Activated T-cell treated with anti-CD3 and anti-CD28 coated beads for 48 hours (primary cell): ENCODE measurements at places on chromosomes 4 and X.

DNA sequence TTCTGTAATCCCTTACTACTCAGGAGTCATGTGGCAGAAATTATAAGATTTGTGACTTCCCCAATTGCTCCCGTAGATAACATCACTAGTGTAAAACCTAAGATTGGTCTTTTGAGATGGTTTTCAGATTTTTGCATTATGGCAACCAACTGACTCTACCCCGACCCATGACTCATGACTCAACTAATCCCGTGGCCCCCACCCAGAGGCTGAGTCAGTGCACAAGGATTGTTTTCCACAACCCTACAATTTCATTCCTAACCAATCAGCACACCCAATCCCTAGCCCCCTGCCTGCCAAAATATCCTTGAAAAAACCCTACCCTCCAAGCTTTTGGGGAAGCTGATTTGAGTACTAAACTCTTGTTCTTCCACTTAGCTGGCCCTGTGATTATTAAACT is 109.4 kb upstream of the FAM9C start:
- DNase-seq, result no peak

- DNase-seq, result no peak
Observed at GRCh38 chr4:1027915-1028238, 16.5 kb downstream of the FGFRL1 start.

GRCh38 chrX:82748906-82749505 is 759.1 kb upstream of the POU3F4 start:
- no peak for DNase-seq

- DNase-seq, result no peak
Observed at GRCh38 chr4:174332741-174333493, 49.2 kb downstream of the CEP44 start.

GRCh38 chr4:188372829-188373228 is 233.6 kb downstream of the TRIML1 start:
- no peak for DNase-seq

DNA sequence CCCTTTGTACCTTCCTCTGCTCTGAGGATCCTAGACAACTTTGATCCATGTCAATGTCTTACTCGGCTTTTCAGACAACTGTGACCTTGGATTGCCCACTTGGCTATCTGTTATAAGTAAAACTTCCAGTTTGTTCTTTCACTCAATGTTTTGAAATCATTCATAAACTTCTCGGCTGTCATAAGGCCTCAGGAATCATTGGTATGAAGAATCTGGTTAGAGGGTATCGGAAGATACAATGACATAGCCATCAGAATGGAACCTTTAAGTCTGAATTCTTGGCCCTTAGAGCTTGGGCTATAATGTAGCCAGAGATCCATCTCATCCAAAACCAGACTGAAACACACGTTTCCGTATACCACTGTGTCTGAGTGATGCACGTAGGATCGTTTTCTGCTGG is 59.0 kb upstream of the WDR1 start:
- no peak for DNase-seq

GRCh38 chrX:84729809-84730208 is 227.6 kb upstream of the HDX start:
- no peak for DNase-seq

DNA sequence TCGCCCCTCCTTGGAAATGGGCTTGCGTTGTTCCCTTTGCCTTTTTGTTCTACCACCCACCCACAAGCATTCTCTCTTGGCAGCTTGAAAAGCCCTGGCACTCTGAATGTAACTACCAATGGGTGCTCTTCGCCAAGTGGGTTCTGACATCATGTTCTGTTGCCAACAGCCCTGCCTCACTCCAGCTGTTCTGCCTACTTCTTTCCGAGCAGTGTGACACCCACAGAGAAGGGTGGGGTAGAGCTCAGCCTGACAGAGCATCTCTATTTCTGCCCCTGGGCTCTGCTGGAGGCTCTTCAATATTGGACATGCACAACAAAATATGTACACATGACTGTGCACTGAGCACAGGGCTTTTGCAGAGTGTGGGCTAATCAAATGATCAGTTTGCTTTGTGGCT is 15.6 kb upstream of the EXOSC9 start:
- DNase-seq, result no peak

- DNase-seq, result no peak
Observed at GRCh38 chr4:155995069-155995468, 41.4 kb upstream of the CTSO start.

DNA sequence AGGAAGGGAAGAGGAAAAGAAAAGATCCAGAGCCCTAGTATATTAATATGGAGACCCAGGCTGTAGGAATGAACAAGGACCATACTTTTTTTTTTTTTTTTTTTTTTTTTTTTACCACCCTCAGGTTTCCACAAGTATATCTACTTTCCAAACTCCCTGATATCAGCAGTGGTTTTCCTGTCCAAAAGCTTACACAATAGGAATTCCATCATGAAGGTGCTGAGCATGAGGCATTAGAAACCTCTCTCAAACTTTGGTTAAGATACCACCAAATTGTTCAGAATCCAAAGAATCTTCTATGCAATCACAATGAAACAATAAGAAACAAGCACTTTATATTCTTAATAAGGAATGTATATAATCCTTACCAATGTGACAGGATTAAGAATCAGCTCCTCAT is 26.5 kb downstream of the RPS6KA3 start:
- no peak for DNase-seq

DNA sequence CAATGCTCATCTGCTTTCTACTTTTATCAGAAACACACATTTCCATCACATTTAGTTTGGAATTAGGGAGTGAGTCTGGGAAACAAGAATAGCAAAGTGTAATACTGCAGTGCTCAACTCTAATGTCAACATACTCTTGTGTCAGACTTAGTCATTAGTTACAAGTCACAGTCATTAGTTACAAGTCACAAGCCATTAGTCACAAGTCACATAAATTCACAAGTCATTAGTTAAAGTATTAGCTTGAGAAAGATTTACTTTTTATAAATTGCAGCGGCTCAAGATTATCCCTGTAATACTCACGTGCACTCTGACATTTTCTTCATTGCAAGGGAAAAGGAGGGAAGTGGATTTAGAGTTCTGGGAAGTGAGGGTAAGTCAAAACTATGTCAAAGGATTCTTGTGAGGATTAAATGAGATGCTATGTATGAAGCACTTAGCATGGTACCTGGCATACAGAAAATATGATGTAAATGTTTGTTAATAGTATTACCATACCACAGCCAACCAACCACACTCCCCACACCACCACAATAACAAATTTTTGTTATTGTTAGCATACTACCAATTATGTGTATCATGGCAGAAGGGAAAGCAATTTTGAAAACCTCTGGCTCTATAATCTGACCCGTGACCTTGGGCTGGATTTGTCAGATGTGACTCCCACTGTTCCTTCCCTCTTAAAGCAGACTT is 116.6 kb downstream of the ARHGAP24 start:
- no peak for DNase-seq

DNA sequence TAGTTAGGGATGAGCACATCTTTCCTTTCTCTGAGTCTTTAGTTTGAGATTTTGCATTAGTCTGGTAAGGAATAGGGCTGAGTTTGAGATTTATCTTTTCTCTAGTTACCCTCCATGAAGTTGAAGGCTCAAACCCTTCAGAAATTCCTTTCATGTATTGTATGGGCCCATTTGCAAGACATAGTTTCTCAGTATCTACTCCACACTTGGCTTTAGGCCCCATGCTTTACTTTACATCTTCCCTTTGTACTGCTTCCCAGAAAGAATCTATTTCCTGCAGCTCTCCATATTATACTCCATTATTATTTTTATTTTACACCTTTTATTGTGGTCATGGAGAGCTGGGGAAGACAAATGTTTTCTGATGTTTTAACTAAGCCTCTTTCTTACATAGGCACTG is 1038.2 kb downstream of the TECRL start:
- no peak for DNase-seq

GRCh38 chr4:60948008-60948407 is 252.1 kb upstream of the ADGRL3 start:
- DNase-seq, result no peak

DNA sequence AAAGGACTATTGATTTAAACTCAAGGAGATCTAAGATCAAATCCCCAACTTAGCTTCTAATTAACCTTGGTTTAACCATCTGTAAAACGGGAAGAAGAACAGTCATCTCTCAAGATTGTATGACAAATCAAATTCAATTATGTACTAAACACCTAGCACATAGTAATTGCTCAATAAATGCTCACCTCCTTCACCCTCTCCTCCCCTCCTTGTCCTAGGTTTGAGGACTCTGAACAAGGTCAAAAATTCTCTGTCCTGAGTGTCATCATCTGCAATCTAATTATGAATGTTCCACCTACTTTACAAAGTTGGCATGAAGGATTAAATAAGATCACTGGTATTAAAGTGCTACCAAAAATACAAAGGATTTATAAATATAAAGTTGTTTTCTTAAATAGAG is 320.1 kb upstream of the PPARGC1A start:
- DNase-seq, result no peak

- DNase-seq, result no peak
Observed at GRCh38 chr4:24560868-24561368, 23.4 kb downstream of the DHX15 start.

GRCh38 chr4:187668526-187669082 is 327.0 kb upstream of the ZFP42 start:
- DNase-seq, result no peak

GRCh38 chr4:15320121-15320678 is 107.6 kb upstream of the C1QTNF7 start:
- no peak for DNase-seq

DNA sequence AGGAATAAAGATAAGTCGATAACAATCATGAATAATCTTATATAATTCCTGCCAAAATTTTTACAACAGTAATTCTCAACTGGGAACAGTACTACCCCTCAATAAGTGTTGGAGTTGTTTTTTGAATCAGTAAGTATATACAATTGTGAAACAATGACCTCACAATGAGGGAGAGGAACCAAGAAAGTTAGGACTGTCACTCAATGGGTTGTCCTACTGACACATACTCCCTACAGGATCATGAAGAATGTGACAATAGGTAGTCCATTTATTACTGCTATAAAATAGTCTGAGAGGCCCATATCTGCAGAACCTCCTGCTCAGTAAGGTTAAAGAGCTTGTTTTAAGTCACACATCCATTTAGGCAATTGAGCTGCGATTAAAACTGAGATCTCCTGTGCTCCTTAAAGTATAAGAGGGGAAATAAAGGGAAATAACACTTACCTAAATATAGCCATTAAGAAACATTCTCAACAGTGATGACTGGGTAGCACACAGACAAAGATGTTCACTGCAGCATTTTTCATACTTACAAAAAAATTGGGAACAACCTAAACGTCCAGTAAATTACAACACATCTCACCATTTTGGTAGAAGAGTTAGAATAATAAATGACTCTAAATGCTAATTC is 26.2 kb downstream of the FBXW7 start:
- no peak for DNase-seq

DNA sequence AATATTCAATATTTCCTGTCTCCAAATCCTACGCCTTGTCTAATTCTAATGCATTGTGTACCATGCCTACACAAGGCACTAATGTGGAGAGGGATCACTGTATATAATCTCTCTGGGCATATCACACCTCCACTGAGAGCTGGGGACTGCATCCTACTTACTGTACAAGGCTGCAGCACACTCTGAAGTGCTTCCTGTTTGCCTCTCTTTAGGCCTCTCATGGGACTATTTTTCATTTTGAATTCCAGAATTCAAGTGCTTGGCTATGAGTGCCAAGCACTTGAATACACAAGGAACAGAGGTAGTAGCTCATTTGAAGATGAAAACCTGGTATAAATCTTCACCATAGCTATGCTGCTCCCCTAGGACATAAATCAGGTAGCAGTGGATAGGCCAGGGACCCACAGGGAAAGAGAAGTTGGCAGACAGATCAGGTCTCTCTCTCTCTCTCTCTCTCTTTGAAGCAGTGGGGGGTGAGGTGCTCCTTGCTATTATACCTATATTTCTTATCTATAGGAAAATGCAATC is 229.7 kb upstream of the MBNL3 start:
- no peak for DNase-seq

- no peak for DNase-seq
Observed at GRCh38 chrX:8273451-8273895, 102.4 kb upstream of the VCX2 start.

DNA sequence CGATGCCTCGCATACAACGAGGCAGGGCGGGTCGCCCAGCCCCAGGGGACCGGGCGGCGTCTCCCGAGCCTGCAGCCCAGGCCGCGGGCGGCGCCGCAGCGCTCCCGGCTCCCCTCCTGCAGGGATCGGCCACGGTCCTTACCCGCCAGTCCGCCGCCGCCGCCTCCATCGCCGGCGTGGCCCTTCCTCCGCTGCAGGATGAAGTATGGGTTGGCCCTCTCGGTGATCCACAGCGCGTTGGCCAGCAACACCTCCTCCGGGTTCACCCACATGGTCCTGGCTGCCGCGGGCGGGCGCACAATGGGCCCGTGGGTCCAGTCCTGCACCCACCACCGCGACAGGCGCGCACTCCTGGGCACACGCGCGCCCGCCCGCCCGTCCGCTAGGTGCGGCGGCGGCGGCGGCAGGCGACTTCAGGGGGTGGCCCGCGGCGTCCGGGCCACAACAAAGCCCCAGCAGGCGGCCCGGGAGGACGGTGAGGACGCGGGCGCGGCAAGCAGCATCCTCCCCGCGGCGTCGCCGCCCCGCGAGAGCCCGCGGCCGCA is 339 bp downstream of the TBC1D9 start:
- DNase-seq, result peak; percentile 9

GRCh38 chr4:25030277-25031076 is at the start of gene LGI2:
TSS of gene LGI2 (minus strand) at chr4:25030946. CDS start at chr4:25030693, 253 bp downstream.
- DNase-seq, result peak; percentile 1
